ENCODE measurements at places on chromosomes 13 and 19.
A peak's percentile ranks its signal among the peaks of the same experiment; 100 is the strongest.

DNA sequence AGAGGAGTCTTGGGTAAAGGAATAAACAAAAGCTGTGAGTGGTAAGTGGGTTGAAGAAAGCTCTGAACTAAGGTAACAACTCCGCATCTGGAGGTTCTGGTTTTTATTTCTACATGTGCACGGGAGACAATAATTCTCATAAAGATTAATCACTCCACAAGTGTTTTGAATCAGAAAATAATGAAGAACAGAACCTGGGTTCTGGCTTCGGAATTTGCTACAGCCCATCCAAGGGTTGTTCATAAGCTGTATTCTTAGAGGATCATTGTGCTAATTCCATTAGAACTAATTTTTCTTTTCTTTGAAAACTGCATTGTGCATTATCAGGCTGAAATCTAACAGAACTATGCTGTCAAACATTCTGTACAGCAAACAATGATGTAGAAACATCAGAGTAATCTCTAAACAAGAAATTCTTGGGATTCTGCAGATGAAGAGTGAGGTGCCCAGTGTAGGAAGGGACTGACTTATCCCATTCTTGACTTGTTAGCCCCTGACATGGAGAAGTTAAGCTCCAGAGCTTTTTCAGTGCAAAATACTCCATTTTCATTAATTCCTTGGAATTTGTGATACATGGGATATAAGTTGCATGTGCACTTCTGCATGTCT is 368.2 kb downstream of the COG6 start:
- DNase-seq, result no peak

GRCh38 chr13:27022571-27023311 is 148.9 kb downstream of the USP12 start:
- DNase-seq, result no peak

DNA sequence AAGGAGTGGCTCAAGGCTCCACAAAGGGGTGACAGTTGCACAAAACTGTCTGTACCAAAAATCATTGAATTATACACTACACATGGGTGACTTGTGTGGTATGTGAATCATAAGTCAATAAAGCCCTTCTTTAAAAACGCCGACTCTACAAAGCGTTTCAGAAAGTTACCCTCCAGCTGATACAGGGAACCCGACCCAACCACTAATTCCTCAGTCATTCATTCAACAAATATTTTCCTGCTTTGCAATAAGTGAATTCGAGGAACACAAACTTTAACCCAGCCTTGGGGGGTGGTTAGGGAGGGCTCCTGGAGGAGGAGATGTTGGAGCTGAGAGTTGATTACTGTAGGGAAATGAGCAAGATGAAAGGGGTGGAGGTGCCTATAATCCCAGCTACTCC is 32.0 kb downstream of the LTBP4 start:
- no peak for DNase-seq

DNA sequence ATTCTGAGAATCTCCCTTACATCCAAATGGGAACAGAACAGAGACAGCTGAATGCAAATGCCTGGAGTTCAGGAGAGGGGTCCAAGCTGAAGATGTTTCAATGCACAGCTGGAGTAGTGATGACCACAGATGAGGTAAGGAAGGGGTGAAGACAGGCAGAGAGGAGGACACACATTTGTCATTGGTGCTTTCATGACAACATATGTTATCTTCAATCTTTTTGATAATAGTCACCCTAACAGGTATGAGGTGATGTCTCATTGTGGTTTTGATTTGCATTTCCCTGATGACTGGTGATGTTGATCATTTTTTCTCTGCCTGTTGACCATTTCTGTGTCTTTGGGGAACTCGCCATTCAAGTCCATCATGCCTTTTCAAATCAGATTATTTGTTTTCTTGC is 19.2 kb downstream of the SIGLEC7 start:
- DNase-seq, result no peak

- no peak for DNase-seq
These were observed 618.0 kb downstream of the DACH1 start for GRCh38 chr13:71249011-71249410.

GRCh38 chr13:99469041-99469440 is 32.2 kb upstream of the TM9SF2 start:
- no peak for DNase-seq

- no peak for DNase-seq
These were observed 6.4 kb upstream of the SPATA13 start for GRCh38 chr13:24153979-24154701.

DNA sequence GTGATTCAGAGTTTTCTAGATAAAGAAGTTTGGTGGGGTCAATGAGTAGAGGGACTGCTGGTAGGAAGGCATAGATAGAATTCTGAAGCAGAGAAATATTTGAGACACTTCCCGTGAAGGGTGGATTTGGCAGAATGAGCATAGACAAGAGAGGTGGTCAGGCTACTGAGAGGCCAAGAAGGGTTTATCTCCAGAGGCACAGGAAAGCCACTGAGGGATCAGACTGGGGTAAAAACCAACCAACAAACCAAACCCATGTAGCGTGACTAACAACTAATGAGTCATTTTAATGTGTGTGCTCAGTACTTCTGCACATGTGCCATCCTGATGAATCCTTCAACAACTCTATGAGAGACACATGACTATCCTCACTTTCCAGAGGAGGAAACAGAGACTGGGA is 60.0 kb upstream of the SERP2 start:
- no peak for DNase-seq

- no peak for DNase-seq
These were observed 86.7 kb upstream of the TUBA3C start for GRCh38 chr13:19268331-19268730.

GRCh38 chr19:50475736-50476223 is 527 bp upstream of the EMC10 start:
- no peak for DNase-seq

GRCh38 chr13:52916486-52916990 is 68.1 kb upstream of the PCDH8 start:
- DNase-seq, result no peak

- DNase-seq, result no peak
These were observed 1.9 kb upstream of the MYCBP2 start for GRCh38 chr13:77328819-77329132.

- DNase-seq, result no peak
These were observed 5.3 kb upstream of the SLC35E1 start for GRCh38 chr19:16577531-16577985.

DNA sequence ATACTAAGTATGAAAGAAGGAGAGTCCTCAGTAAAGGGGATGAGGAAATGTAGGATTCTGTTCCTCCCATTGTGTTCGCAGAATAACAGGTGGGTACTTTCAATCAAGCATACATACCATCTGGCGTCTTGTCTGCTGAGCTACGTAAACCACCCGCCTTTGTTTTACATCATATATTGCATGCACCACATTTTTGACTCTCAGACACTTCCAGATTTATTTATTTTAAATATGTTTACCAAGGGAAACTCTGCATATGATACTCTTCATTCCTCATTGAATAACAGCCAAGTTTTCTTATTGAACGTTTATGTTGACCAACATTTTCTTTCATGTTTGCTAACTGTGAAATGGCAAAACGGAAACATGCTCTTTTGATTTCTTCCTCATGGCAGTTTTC is 174.1 kb downstream of the FGF14 start:
- no peak for DNase-seq

GRCh38 chr13:37313372-37313771 is 207.9 kb upstream of the CSNK1A1L start:
- no peak for DNase-seq

GRCh38 chr13:26037302-26037701 is 14.5 kb downstream of the SHISA2 start:
- no peak for DNase-seq

GRCh38 chr13:107202371-107203023 is 634.6 kb upstream of the ARGLU1 start:
- no peak for DNase-seq

DNA sequence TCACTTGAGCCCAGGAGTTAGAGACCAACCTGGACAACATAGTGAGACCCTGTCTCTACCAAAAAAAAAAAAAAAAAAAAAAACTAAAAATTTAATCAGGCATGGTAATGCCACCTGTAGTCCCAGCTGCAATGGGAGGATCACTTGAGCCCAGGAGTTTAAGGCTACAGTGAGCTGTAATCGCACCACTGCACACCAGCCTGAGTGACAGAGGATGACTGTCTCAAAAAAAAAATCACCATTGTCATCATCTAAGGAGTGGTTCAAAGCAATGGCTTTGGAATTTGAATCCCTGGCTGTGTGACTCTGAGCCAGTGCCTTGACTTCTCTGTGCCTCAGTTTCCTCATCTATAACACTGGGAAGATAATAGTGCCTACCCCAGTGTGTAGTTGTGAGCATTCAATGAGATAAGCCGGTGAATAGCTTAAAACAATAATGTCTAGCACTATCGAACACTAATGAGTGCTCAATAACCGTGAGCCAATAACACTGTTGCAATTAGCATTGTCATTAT is 11.5 kb downstream of the IGSF23 start:
- no peak for DNase-seq

DNA sequence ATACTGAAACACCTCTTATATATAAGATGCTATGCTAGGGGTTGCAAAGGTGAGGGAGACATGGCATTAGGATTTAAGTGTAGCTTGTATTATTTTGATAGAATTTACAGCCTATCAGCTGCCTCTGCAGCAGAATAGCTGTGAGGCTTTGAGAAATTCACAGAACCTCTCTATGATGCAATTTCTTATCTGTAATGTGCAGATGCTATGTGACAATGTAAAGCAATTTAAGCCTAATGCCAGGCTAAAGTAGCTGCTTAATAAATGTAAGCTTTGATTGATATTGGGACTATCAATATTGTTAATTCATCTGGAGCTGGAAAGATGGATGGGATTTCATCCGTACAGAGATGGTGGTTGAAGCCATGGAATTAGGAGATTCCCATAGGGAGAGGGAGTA is 1.6 kb downstream of the ADGRE3 start:
- no peak for DNase-seq

DNA sequence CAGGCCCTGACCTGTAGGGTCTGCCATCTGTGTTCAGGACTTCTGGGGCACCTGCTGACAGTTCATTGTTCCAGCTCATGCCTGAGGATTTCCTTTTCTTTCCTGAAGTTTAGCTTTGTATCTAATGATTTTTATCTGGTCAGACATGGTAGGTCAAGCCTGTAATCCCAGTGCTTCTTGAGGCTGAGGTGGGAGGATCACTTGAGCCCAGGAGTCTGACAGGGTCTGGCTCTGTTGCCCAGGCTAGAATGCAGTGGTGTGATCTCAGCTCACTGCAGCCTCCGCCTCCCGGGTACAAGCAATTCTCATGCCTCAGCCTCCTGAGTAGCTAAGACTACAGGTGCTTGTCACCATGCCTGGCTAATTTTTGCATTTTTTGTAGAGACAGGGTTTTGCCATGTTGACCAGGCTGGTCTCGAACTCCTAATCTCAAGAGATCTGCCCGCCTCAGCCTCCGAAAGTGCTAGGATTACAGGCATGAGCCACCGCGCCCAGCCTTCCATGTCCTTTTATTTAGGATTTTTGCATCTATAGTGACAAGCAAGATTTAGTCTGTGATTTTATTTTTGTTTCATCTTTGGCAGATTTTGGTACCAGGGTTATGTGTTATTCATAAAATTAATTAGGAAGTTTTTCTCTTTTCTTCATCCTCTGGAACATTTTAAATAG is 33.2 kb downstream of the CHST8 start:
- DNase-seq, result no peak

DNA sequence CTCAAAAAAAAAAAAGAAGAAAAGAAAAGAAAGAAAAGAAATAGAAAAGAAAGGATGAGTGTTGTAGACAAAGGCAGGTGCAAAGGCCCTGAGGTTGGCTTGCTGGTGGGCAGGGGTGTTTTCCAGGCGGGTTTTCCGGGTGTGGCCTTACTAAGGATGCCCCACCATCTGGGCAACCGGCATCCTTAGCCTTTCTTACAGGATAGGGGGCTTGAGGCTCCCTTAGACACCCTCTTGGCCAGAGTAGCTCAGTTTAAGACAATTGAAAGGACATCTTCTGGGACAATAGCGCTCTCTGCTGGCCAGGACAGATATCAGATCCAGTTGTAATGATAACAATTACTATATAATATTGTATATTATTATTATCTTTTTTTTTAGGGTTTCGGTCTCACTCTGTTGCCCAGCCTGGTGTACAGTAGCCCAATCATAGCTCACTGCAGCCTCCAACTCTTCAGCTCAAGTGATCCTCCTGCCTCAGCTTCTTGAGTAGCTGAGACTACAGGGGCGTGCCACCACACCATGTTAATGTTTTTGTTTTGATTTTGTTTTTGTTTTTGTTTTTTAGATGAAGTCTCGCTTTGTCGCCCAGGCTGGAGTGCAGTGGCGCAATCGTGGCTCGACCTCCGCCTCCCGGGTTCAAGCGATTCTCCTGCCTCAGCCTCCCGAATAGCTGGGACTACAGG is 1.4 kb upstream of the QTRT1 start:
- DNase-seq, result peak; percentile 51

- DNase-seq, result peak; percentile 41
These were observed 776 bp upstream of the NCLN start for GRCh38 chr19:3184847-3185460.

GRCh38 chr19:38711726-38712153 is 32.5 kb downstream of the CAPN12 start:
- no peak for DNase-seq

DNA sequence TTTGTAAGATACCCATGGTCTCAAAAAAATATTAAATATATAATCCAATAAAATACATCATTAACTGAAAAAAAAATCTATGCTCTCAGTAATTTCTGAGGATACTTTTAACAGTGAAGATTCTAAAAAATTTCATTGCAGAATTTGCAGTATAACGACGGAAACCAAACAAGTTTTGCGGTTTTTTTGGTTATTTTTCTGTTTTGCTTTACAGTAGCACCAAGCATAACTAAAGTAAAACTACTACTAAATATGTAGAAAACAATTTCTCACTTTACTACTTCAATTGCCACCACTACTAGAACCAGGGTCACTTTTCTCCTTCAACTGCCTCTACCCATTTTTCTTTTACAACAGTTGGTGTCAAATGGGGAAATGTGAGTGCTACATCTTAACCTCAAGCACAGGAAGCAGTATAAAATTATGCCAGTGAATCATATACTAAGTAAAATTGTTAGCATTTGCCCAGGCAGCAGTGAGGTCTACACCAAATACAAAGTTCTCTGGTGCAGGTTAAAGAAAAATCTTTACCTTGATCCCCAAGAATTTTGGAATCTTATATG is 24.1 kb downstream of the MICU2 start:
- no peak for DNase-seq

DNA sequence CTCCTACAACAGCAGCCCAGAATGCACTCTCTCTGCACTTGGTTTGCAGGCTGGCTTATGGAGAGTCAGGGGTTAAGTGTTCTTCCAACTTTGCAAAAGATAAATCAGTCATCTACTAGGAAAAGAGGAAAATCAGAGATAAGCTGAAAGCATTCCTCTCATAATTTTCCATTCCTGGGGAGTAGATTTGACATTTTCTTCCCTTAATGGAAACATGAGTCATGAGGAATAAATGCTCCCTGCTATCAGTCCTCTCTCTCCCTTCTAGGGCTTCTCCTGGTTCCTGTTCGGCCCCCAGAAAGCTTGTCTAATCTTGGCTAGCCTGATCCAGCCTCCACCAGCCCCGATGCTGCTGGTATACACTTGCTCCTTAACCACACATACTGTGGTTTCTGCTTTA is 28.4 kb upstream of the ENOX1 start:
- DNase-seq, result no peak
